ENCODE measurements at places on chromosomes 16 and 17. TPM values are rescaled to one million over a fixed set of nuclear protein-coding genes. Genes with fewer than 3 reads are reported as not detected.

KRTAP9-2 gene
- not detected for total RNA-seq

KRTAP4-6 gene
- not detected for total RNA-seq

PRDM7 gene
- 0.03 TPM for total RNA-seq

TP53TG3F gene
- 0.16 TPM for total RNA-seq

BCAS3 gene
- 7.1 TPM for total RNA-seq

TLCD3B gene
- 0.48 TPM for total RNA-seq

RHBDF1 gene
- 17.0 TPM for total RNA-seq

KRT40 gene
- not detected for total RNA-seq

SLC9A5 gene
- 1.6 TPM for total RNA-seq

HOXB5 gene
- total RNA-seq, result 2.5 TPM

TBC1D3E gene
- total RNA-seq, result not detected

KRTAP9-9 gene
- not detected for total RNA-seq

CACNG5 gene
- total RNA-seq, result not detected

RGS9 gene
- total RNA-seq, result 7.8 TPM

RND2 gene
- 0.13 TPM for total RNA-seq

PRR15L gene
- 0.12 TPM for total RNA-seq

HYDIN gene
- total RNA-seq, result 0.47 TPM

KREMEN2 gene
- 2.3 TPM for total RNA-seq

TEKT1 gene
- total RNA-seq, result 0.12 TPM

NEURL4 gene
- 21.8 TPM for total RNA-seq

C1QTNF8 gene
- not detected for total RNA-seq

ICAM2 gene
- total RNA-seq, result not detected

OR1A1 gene
- not detected for total RNA-seq

PROCA1 gene
- 2.0 TPM for total RNA-seq

CDC27 gene
- total RNA-seq, result 77.0 TPM

TBC1D16 gene
- total RNA-seq, result 8.4 TPM

CSH1 gene
- total RNA-seq, result not detected
